Mucosa of descending colon (tissue), 3 donors: ENCODE measurements at places on chromosomes 2 and 18. TPM values are rescaled to one million over a fixed set of nuclear protein-coding genes. Genes with fewer than 3 reads are reported as not detected.

Gene MYO3B
- 0.06 TPM for total RNA-seq

GRCh38 chr2:90076311-90076710, 1384.8 kb downstream of the RPIA start:
- DNase-seq: no peak

- no peak for DNase-seq
Observed at GRCh38 chr2:18546567-18546966, 13.9 kb downstream of the RDH14 start.

Gene RBBP8
- total RNA-seq: 18.5 TPM

- DNase-seq: no peak
Observed at GRCh38 chr2:147250652-147251356, 594.0 kb upstream of the ACVR2A start.

Gene TRIM54
- total RNA-seq: not detected

Gene NAT8
- not detected for total RNA-seq

GRCh38 chr18:12154361-12154760, 60.7 kb downstream of the ANKRD62 start:
- DNase-seq: no peak

DNA sequence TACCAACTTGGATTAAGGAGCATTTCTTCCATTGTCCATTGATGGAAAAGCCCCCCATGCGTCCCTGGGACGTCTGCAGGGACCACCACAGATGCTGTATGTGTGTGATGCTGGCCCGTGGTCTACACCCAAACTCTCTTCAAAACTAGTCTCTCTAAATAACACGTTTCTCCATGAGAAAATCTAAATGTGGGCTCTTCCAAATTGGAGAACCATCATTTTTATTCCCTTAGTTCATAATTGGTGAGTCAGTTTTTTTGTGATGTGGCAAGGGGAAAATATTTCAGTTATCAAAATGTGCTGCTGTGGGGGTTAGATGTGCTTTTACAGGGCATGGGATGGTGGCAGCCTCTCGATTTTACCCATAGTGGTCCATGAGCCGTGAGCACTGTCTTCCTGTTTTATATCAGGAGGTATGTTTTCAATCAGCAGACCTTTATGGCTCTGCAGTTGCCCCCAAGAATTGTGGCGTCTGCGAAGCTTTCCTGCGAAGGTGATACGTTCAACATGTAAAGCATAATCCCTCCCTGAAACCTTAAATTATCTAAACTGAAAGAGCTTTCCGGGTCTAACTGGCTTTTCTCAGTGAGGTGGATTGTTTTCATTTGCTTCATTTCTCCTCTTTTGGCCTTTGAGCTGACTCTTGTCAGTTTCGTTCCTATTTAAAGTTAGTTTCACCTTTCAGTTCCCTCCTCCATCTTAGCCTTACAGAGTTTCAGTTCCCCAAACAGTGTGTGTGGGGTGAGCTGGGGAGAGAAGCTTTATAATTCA, 78.4 kb downstream of the SETBP1 start:
- no peak for DNase-seq

DNA sequence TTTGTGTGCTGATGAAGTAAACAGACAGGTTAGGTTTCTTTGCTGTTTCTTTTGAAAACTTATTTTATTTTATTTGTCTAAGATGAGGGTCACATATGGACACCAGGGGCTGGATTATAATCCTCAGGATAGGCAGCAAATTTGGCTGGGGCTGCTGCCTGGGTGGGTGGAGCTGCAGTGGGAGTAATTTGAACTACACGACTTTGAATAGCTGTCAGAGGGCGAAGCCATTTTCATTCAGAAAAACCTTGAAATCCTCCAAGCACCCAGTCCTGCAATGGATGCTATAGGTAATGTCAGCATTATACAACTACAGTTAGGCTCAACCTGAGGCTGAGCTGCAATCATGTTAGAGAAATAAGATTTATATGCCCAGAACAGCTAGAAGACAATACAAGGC, 16.6 kb downstream of the SETBP1 start:
- no peak for DNase-seq

Gene KYNU
- 1.7 TPM for total RNA-seq

Gene RASGRP3
- total RNA-seq: 5.4 TPM
